ENCODE measurements at places on chromosomes 1 and 21. TPM values are rescaled to one million over a fixed set of nuclear protein-coding genes. Genes with fewer than 3 reads are reported as not detected.

Gene GBP5
- total RNA-seq, result 25.2 TPM

- DNase-seq, result no peak
Measured at GRCh38 chr1:10236405-10237156, 26.2 kb downstream of the KIF1B start.

- DNase-seq, result no peak
Measured at GRCh38 chr1:112589766-112590165, 29.2 kb downstream of the ST7L start.

DNA sequence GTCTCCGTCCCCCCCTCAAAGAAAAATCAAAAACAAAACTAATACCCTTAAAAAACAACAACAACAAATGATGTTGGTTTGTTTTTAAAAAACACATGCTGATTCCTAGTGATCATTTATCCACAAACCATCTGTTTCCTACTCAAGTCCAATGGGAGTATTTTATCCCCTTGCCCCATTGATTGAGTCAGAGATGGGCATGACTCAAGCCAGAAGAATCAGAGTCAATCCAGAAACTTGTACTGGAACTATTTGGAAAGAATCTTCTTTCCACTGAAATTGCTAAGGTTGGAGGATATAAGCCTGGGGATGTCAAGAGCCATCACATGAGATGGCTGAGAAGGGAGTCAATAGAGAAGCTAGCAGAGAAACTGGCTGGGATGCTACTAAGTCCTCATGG lies 176.4 kb downstream of the MIS18A start:
- no peak for DNase-seq

Gene GJA5
- total RNA-seq, result not detected

Gene PM20D1
- total RNA-seq, result 2.3 TPM

- DNase-seq, result peak; percentile 21
Measured at GRCh38 chr1:197744979-197745378, 30.3 kb downstream of the DENND1B start.

DNA sequence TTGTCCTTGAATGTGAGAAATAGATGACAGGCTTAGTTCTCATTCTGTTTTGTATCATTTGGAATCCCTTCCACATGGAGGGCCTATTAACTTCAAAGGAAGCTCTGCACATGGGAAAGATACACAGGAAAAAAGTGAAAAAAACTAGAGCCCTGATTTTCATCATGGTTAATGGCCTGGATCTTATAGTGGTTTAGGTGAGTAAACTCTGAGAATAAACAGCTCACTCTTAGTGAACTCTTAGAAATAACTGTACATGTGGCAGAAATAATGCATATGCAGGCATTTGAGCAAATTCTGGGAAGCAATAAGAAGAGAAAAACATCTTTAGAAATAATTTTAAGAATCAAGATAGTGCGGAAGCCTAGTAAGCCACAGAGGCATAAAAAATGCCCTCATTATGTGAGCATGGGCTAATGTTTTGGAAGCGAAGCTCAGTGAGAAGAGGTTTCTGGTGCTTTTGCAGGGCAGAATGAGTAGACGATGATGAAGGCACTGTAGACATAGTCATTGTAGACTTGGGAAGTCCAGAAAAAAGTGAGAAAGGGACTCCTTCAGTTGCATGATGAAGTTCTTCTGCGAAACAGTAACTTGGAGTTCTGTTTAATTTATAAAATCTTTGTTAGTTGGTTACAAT lies 279.9 kb downstream of the DNM3 start:
- no peak for DNase-seq

DNA sequence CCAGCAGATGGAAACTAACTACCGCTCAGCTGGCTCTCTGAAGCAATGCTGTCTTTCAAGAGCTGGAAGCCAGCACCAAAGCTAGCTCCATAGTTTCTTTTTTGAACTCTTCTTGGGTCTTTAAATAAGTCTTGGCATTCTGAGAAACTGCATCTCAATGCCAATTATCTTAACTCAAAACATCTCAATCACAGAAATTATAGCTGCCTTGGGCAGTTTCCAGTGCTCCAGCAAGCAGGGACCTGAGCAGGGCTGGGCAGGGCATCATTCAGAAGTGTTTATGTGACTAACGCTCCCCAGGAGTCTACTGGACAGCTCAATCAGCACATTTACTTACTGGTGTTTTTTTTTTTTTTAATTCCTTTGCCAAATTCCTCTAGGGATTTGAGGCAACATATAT lies 18.3 kb upstream of the PADI4 start:
- DNase-seq, result no peak

Gene MMP23B
- total RNA-seq, result 1.5 TPM

GRCh38 chr1:155078469-155079209 lies at the start of gene EFNA3:
Gene EFNA3, plus strand, starts transcription at chr1:155078837. Its CDS starts 105 bp downstream, at chr1:155078942.
- DNase-seq, result peak; percentile 77

DNA sequence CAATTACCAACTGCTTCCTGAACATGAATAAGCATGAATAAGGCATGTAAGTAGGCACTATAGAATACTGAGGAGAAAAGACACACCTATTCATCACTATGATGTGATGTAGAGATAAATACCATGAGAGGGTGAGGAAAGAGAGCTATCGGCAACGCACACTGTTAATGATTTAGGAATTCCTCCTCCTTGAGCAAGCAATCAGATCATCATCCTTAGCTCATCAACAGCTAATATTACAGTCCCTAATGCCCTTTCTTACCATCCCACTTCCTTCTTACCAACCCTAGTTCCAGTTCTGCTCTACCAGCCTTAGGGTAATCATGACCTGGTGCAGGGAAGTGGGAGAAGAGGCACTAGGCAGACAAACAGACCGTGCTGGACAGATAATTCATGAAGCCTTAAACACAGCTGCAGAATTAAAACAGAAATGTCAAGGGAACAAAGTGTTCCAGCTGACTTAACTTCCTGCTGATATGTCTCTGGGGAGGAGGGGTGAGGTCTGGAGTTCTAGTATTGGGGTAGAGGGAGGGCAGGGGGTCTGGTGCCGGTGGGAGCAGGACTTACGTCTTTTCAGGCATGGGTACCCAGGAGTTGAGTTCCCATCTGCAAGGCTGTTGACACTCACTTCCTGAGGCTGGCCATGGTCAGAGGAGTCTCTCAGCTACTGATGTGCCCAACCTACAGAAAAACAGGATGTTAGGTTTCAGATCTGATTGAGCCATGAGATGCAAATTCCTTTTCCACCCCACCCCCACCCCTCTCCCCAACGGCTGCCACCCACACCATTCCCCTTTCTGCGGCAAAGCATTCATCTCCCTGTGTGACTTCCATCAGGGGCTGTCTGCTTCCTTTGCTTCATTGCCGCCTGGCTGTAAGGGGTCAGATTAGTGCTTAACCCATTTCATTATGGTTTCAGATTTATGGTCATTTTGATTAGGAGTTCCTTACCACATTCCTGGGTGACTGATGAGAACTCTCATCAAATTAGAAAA lies 12.6 kb upstream of the RCSD1 start:
- DNase-seq, result peak; percentile 94

DNA sequence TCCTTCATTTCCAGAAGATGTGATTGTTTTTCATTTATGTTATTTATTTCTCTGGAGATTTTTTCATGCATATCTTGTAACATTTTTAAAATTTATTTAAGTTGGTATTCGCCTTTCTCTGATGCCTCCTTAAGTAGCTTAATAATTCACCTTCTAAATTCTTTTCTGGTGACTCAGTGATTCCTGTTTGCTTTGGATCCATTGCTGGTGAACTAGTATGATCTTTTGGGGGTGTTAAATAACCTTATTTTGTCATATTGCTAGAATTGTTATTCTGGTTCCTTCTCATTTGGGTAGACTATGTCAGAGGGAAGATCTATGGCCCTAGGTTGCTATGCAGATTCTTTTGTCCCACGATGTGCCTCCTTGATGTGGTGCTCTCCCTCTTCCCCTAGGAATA lies 1347.2 kb upstream of the B3GALT2 start:
- DNase-seq, result no peak

GRCh38 chr1:236774926-236775325 lies 20.2 kb upstream of the MTR start:
- DNase-seq, result no peak

Gene CFHR1
- total RNA-seq, result not detected

- peak; percentile 49 for DNase-seq
Measured at GRCh38 chr1:40630488-40631223, 34.8 kb downstream of the RIMS3 start.

- DNase-seq, result no peak
Measured at GRCh38 chr1:6392809-6393399, 663 bp downstream of the ACOT7 start.

DNA sequence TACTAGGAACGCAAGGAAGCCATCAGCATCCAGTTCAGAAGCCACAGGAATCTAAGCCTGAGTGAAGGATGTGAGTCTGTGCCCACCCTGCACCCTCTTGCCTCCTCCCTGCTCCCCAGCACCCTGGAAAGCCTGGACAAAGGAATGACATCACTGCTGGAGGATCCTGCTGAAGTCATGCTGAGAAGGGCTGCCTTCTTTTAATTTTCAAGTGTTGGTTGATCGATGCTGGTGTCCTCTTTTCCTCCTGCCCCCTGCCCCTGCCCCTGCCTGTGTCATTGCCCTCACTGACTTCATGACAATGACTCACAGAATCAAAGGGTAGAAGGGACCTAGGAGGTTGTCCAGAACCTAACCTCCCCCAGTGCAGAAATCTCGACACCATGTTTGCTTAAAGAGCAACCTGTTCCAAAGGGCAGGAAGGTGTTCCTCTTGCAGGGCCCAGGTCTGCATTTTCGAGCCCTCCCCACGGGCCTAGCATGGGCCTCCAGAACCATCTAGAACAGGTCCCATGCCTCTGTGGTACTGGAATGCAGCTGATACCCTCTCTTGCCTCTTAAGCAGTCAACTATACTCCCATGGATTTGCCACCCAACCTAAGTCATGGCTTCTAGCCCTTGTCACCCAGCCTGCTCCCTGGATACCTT lies 9.6 kb downstream of the DHRS3 start:
- no peak for DNase-seq

Gene HCRTR1
- 0.22 TPM for total RNA-seq

- no peak for DNase-seq
Measured at GRCh38 chr1:5727871-5728643, 264.2 kb downstream of the NPHP4 start.

- no peak for DNase-seq
Measured at GRCh38 chr1:71304125-71304524, 223.3 kb upstream of the ZRANB2 start.

GRCh38 chr1:211548321-211549091 lies 30.5 kb downstream of the SLC30A1 start:
- no peak for DNase-seq

Gene NTRK1
- total RNA-seq, result not detected

DNA sequence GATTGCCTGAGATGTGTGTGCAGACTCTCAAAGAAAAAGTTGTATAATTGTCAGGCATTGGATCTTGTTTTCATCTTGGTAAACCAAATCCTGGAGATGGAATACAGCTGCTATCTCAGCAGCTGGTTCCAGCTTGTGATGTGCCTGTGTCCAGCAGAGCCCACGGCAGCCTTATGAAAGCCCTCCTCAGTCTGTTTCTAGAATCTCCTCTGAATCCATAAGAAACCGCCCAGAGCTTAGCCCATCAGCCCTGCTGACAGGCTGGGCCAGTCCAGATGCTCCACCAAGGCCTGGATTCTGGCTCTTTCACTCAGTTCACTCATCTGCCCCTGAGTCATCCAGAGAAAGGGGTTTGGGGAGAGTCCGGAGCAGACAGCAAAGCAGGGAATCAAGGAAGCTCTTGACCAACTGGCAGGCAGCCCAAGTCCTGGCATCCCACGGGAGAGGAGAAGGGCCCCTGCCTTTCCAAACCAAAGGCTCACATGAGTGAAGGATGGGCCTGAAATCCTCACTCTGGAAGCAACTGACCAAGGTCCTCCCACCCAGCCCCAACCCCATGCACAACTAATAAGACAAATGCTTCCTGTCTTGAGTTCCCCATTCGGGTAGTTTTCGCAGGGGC lies 45.7 kb downstream of the NAV1 start:
- no peak for DNase-seq

Gene UMODL1
- total RNA-seq, result 0.36 TPM

Gene FAM72D
- 0.32 TPM for total RNA-seq

GRCh38 chr1:206672844-206673758 lies 11.6 kb upstream of the MAPKAPK2 start:
- peak; percentile 57 for DNase-seq

DNA sequence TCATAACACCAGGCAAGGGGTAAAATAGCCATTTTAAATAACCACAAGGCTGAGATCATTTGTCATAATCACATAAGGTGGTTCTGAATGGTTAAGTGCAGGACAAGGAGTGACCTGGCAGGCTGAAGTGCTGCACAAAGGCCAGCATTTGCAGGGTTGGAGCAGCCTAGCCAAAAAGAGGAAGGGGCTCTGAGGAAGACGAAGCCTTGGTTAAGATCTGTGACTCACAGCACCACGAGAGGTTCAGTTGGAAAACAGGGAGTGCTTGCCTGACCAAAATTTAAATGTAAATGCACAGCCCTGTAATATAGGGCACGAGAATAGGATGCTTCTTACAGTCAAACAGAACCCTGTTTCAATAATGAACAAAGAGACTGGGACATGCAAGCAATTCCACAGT lies 12.1 kb downstream of the ATP5PF start:
- DNase-seq, result no peak

All from B cell (primary cell).